ENCODE measurements at places on chromosomes 16 and 17.
A peak's percentile ranks its signal among the peaks of the same experiment; 100 is the strongest.

- no peak for DNase-seq
These were observed 534 bp downstream of the GPATCH8 start for GRCh38 chr17:44502598-44503146.

GRCh38 chr17:50457621-50458020, 11.1 kb downstream of the CHAD start:
- DNase-seq = no peak

DNA sequence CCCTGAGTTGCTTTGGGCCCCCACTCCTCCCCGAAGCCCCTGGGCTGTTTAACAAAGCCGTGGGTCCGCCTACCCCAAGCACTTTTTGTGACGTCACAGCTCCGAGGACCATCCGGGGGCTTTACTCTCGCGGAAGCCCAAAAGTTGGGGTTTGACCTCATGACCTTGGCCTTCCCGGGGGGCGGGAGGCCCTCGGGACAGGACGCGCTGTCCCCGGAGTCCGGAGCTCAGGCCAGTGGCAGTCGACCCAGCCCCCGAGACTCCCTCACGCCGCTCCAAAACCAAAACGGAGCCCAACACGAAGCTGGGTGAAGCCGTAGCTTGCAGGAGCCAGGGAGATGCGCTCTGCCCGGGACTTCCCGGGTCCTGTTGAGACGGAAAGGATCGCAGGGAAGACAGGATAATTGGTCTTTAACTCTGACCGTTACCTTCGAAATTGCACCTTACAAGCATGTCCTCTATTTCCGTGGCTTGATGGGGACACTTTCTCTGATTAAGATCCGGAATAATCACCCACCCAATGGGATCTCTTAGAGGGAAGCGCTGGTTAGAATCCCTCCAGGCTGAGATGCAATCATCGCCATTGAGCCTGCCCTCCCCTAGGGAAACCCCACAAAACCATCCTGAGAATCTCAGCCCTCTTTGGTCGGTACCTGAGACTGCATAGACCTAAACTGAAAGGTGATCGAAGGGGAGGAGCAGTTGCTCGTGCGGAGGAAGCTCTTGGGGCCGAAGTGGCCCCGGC, 4.9 kb upstream of the SOX9 start:
- no peak for DNase-seq

DNA sequence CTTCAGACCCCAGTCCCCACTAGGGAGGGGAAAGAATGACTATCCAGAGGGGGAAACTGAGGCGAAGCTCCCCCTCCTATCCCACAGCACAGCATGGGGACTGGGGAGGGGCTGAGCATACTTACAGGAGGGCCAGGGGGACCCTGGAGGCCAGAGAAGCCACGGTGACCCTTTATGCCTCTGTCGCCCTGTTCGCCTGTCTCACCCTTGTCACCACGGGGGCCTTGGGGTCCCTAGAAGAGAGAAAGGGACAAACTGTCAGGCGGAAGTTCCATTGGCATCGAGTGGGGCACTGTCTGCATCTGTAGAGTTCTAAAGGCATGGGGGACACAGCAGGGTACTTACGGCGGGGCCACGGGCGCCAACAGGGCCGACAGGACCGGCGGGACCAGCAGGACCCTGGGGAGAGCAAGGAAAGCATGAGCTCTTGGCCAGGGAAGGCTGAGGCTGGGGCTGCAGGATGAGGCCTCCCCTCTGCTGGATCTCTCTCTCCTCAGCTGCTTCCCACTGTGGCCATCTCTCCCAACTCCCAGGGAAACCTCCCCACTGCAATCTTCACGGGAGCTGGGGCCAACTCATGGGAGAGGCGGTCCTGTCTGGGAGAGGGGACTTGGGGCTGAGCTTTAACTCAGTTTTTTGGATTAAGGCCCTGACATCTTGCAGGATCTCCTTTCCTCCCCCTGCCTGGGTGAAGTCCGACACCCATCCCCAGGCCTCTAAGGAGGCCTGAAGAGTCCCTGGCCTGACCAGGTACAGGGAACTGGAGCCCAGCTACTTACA, 13.5 kb downstream of the COL1A1 start:
- no peak for DNase-seq

GRCh38 chr17:54680410-54680809, 220.2 kb upstream of the TOM1L1 start:
- DNase-seq = peak; percentile 19

DNA sequence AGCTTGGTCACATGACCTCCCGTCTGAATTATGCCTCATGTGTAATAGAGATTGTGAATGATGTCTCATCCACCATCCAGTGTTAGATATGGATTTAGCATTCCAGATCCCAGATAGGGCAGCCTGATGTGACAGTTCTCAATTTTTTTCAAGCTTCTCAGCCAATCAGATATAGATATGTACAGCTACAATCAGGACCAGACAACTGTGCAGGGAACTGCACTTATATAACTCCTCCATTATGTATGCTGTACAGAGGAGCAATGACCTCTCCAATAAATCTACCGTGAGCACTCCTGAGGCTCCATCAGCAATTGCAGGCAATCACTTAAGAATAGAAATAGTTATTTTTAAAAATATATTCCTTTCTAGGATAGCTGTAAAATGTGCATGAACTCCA, 722.8 kb upstream of the SOX9 start:
- DNase-seq = no peak

DNA sequence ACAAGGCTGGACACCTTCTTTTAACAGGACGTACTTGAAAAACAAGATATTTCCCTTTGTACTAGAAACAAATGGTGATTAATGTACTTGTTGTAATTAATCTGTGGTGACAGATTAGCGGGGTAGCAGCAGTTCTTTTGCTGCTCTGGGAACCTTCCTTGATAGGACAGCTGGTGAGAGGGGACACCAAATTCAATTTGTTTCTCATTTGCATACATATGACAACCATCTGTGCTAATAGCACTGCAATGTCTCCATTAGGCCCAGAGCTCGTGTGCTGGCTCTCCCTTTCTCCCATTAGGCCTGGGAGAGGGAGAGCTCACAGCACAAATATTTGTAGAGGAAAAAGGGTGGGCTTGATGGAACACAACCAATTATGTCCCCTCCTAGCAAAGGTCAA, 221.0 kb upstream of the HS3ST3A1 start:
- no peak for DNase-seq

DNA sequence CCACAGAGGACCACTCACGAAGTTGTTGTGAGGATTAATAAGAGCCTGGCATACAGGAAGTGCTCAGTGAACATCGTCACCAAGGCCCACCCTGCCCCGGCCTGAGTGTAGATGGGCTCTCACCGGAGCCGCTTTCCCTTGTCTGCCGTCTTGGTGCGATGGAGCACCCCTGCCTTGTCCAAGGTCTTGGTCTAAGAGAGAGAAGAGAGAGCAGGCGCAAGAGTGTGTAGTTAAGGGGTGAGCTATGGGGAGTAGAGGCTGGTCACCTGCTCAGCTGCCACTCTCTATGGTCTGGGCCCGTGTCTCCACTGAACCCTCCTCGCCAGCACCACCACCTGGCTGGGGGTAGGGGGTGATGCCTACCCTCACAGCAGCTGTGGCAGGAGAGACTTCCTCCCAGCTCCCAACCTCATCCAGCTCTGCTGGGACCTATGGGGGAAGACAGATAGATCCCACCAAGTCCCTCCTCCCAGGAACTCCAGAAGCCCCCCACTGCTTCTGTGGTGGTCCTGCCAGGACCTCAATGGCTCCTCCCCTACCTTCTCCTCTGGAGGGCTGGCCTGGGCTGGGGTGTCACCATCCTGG, 28.7 kb downstream of the ARHGAP27 start:
- no peak for DNase-seq

GRCh38 chr16:57679767-57680482, 11.8 kb downstream of the ADGRG3 start:
- DNase-seq = no peak

DNA sequence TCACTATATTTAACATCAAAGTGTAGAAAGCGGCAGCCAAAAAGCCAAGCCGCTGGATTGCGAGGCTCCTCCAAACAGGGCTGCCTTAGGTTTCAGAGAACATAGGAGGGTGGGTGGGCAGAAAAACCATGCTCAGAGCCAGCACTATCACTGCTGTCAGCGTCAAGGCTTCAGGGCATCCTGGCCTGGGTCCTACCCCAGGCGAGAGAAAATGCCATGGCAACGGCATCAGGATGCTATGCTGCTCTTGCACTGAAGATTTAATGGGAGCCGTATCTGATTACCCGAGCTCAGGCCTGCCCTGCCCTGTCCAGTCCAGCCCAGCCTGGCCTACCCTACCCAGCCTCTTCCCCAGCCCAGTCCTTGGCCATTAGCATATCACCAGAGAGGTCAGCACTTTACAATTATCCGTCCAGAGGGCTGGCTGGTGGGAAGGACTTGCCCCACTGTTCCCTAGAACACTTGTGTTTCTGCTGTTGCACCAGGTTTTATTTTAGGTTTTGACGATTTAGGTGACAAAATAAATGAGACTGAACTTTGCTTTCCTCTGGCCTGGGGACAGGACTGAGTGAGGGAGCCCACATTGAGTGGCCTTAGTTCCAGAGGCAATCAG, 61.1 kb downstream of the TOM1L2 start:
- DNase-seq = no peak

- no peak for DNase-seq
These were observed 1.3 kb downstream of the LYRM9 start for GRCh38 chr17:27891841-27892240.

DNA sequence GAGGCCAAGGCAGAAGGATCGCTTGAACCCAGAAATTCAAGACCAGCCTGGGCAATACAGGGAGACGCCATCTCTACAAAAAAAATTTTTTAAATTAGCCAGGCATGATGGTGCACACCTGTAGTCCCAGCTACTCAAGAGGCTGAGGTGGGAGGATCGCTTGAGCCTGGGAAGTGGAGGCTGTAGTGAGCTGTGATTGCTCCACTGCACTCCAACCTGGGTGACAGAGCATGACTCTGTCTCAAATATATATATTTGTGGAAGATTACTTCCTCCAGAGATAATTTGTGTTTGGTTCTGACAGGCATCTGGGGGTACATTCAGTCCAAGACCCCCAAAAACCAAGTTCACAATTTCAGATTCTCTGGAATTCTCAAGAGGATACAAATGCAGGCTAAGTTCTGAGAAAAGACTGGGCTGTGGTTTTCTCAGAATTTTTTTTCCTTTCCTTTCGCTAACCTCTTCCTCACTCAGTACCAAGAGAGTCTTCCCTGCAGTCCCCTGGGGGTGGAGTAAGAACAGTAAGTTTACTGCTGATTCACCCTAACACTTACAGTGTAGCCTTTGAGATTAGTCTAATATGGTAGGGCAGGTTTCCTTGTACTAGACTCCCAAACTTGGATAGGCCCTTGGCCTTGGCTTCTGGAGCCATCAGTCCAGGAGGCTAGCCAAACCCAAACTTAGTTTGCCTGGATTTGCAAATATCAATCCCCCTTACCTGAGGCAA, 15.1 kb downstream of the GSDMB start:
- no peak for DNase-seq

DNA sequence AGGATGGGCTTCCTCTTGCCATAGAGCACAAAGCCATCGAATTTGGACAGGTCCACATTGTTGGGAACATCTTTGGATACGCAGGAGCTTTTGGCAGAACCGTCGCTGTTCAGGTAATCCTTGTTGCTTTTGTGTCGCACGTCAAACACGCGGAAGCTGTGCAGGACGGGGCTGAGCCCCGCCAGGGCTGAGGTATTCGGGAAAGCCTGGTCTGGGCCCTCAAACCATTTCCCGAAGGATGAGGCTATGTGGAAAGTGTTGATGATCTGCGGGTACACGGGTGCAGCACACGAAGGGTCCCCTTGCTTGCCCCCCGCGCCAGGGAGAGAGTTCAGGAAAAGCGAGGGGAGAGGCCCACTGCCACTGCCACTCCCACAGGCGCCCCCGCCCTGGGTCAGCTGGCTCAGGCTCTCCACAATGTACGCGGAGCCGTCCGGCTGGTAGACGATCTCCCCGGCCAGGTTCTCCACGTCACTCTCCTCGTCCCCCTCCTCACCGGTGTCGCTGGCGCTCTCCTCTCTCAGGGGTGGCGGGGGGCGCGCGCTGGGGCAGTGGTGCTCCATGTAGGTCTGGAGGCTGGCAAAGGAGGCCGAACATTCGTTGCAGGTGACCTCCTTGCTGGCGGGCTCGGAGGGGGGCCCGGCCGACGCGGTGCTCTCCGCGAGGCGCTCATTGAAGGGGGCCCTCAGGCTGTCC, 88.5 kb downstream of the ZFHX3 start:
- no peak for DNase-seq

DNA sequence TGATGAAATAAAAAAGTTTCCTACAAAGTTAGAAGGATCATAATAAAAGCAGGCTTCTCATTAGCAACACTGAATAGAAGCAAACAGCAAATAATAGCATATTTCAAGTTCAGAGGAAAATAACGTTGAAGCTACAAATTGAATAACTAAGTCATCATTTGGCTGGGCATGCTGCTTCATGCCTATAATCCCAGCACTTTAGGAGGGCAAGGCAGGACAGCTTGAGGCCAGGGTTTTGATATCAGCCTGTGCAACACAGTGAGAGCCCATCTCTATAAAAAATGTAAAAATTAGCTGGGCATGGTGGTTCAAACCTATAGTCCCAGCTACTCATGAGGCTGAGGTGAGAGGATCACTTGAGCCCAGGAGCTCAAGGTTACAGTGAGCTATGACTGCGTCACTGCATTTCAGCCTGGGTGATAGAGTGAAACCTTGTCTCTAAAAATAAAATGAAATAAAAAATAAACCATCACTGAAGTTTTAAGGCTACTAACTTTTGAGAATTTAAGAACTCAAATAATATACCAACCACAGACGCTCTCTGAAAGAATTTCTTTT, 25.5 kb downstream of the NCOR1 start:
- no peak for DNase-seq

- no peak for DNase-seq
These were observed 30.8 kb downstream of the BEAN1 start for GRCh38 chr16:66457888-66458287.

- peak; percentile 99 for DNase-seq
These were observed at the start of gene HERPUD1 for GRCh38 chr16:56931892-56932720. HERPUD1 (plus strand) TSS chr16:56932142; CDS start chr16:56932245, 103 bp downstream.

- DNase-seq = no peak
These were observed at the start of gene FADS6 for GRCh38 chr17:74892974-74893911. FADS6 (minus strand) TSS chr17:74893633; CDS start chr17:74893595, 38 bp downstream.

DNA sequence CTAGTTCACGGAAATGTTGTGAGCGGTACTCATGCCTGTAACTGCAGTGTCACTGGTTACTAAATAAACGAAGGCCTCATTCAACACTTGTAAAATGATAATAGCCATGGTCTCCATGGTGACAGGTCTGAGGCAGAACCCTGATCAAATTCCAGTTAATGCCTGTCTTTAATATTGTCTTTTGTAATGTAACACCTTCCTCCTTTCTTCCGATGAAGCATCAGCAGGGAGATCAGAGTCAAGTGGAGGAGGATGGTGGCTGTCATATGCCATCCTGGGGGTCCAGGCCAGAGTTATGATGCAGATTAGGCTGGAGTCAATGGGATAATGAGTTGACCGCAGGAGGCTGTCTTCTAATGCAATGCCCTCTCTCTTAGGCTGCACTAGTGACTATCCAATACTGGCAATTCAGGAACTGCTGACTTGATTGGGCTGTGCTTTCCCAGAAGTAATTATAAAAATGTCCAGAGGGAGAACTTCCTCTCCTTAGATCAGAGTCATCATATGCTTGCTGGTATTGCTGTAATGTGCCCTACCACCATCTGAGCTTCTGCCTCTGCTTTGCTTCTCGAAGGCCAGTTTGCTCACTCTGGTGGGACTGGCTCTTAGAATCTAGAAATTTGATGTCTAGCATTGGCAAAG, 419.1 kb downstream of the CA10 start:
- no peak for DNase-seq
